ENCODE measurements at places on chromosomes 11 and 22.

GRCh38 chr11:61090982-61091372, 11.3 kb upstream of the CD5 start:
- no peak for DNase-seq

DNA sequence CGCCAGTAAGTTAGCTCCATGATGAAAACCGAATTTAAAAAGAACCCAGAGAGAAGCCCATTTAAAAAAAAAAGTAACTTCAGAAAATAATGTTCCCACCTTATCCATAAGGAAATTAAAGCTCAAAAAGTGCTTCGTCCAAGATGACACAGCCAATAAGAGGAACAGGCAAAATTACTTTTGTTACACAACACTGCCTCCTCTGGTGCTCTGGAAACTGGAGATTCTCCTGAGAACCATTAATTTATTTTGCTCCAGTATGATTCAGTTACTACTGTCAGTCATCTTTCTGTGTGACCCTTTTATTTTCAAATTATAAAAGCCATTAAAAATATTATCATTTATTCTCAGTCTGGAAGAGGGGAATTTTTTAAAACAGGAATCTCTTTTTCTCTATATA, 2.0 kb downstream of the IFT27 start:
- DNase-seq, result peak; percentile 38

GRCh38 chr22:46467006-46467405, 70.4 kb downstream of the CELSR1 start:
- DNase-seq, result no peak

DNA sequence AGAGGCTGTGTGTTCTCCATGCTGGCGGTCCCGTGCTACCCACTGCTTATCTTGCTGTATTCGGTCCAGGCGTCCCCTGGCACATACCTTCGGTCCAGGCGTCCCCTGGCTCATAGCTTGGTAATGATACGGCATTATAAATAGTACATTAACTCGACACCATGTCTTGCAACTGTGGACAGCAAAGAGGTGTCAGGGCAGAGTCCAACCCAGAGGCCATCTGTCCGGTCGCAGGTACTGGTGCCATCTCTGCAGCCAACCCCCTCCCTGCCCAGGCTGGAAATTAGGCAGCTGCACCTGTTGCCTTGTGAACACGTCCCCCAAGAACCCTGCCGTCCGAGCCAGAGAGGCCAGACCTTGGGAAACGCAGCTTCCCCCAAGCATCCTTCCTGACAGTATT, 634.3 kb downstream of the BRD1 start:
- no peak for DNase-seq

GRCh38 chr11:46588915-46589314, 4.9 kb downstream of the AMBRA1 start:
- no peak for DNase-seq
